ENCODE measurements at places on chromosomes 16 and 17.

DNA sequence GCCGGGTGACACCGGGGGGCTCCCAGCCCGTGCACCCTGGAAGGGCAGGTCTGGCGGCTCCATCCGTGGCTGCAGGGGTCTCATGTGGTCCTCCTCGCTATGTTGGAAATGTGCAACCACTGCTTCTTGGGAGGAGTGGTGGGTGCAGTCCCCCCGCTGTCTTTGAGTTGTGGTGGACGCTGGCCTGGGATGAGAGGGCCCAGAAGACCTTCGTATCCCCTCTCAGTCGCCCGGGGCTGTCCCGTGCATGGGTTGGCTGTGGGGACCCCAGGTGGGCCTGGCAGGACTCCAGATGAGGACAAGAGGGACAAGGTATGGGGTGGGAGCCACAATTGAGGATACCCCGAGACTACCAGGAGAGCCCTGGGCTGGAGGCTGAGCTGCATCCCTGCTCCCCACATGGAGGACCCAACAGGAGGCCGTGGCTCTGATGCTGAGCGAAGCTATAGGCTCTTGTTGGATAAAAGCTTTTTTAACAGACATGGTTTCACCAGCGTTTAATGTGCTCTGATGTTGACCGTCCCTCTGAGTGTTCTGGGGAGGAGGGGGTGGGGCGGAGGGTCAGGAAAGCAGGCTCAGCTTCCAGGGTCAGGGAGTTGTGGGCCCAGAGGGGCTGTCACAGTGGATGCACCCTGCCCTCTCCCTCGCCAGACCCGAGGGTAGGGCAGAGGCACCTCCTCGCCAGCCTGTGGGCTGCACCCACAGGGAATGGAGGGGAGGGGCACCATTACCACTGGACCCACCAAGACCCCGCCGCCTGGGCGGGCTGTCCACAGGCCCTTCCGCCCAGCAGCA lies 5.4 kb downstream of the SPATA2L start:
- peak; percentile 35 for DNase-seq

DNA sequence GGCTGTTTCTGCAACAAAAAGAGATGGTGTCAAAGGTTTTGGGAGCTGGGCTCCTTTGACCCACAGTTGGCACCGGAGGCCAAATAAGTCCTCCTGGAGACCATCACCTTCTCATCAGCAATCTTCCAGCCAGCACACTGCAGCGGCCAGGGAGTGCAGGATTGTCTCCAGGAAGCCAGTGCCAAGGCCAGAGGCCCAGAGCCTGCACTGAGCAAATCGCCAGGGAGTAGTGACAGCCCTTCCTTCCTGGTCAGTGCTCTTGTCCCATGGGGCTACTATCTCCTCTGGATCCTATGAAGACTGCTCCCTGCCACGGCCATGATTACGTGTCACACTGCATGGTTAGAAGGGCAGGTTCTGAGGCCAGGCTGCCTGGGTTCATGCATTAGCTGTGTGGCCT lies 134.3 kb upstream of the CRHR1 start:
- no peak for DNase-seq

DNA sequence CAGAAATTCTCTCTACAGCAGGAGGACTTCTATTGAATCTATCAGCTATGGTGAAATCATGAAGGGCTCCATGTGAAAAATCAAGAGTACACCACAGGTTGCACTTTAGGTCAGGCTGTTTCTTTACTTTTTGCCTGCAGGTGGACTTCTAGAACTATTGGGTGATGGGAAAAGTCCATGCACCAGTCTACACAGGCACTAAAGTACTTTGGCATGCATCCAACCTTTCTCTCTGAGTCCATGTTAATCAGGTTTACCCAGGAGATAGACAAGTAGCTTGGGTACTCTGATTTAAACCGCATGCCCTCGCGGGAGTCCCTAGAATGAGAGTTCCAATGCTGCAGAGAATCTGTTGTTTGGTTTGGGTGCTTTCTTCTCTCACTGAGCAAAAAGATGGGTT lies 9.1 kb upstream of the ANKFN1 start:
- DNase-seq, result no peak

DNA sequence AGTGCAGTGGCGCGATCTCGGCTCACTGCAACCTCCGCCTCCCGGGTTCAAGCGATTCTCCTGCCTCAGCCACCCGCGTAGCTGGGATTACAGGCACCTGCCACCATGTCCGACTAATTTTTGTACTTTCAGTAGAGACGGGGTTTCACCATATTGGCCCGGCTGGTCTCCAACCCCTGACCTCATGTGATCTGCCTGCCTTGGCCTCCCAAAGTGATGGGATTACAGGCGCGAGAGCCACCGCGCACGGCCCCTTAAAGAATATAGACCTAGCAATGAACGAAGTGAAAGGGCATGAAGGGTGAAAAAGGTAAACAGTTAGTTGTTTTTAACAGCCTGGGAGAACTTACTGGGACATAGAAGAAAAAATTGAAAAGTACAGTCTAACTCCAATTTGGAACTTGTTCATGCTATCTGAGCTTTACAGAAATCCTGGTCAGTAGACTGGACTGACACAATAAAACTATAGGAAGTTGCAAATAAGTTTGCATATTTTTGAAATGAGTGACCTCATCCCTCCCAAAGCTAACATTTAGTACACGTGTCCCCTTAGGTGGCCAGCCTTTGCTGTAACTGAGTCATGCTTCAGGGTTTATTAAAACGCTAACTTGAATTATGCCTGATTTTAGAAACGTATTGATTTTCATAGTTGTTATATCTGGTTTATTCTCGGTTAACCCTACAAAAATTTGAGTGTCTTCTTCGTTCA lies 1.8 kb downstream of the COG1 start:
- DNase-seq, result no peak

DNA sequence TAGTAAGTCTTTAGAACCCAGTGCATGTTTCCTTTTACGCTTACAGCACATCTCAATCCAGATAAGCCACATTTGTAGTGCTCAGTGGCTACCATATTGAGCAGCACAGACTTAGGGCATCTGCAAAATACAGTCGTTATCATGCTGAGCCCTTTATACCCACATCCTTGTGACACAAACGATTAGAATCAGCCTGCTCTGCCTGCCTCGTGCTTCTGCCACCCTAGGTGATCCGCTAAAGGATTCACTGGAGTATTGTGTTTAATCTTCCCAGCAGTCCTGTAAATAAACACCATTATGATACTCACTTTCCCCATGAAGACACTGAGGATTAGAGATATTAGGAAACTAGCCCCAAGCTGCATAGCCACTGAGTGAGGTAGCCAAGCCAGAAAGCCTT lies 51.3 kb upstream of the FA2H start:
- no peak for DNase-seq

DNA sequence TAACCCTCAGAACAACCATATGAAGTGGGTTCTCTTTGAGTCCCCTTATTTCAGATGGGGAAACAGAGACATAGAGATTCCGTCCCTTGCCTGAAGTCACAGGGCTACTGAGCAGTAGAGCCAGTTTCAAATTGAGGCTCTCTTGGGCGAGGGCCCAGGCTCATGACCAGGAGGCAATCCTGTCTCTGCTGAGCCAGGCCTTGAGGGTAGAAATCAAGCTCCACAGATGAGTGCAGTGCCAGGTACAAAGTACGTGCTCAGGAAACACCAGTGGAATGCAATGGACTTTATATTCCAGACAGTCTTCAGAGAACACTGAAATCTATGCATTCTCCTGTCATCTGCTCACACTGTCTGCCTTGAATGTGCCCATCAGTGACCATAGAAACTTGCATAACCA lies 291.7 kb upstream of the MAF start:
- DNase-seq, result no peak
